Hepatocyte (in vitro differentiated cells): ENCODE measurements at places on chromosomes 5 and 9.

DNA sequence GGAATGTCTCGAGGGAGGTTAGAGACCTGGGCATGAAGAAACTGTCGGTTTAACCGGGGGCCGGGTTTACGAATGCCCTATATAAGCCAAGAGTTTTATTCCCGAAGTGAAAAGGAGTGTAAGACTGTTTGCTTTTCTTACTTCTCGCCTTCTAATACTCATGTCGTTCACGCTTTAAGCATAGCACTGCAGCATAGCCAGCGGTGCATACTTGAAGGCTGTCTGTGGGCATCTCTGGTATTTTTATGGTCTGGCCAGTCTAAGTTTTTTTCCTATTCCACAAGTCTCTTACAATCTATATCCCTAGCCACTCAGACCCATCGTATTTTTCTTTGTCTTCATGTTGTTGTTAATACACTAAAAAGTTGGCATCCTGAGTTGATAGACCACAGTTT, 1.2 kb downstream of the UHRF2 start:
- DNase-seq, result peak; percentile 39

DNA sequence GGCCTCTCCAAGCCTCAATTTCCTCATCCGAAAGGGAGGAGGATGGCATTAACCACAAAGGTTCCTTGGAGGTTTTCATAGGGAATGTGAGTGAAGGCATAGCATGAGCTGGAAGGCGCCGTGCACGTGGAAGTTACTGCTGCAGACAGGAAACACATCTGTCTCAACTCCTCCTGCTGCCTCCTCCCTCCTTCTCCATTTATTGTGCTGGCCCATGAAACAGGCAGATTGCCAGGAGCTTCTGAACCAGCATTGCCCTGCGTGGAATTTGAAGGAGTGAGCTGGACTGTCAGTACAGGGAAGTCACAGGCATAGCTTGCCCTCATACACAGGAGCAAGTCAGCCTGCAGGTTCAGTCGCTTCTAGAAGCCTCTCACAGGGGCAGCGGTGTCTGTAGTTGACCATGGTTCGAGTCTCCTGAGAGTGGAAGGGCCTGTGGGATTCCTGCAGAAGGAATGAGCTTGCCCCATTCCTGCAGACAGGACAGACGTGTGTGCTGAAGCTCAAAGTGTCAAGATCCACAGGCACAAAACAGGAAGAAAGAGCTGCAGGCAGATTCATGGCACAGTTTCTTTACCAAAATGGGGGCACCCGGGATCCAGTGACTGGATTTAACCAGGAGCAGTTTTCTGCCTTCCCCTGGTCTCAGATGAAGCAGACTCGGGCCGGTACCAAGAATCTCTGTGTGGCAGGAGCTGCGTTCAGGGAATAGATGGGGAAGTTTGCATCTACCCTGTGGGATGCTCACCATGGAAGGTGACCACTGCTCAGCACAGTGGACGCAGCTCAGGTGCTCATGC, 48.7 kb upstream of the CTSL start:
- peak; percentile 5 for DNase-seq

- DNase-seq, result no peak
Measured at GRCh38 chr9:134526584-134527477, 114.8 kb upstream of the COL5A1 start.

GRCh38 chr5:25713259-25713658, 1068.5 kb upstream of the CDH10 start:
- peak; percentile 33 for DNase-seq

DNA sequence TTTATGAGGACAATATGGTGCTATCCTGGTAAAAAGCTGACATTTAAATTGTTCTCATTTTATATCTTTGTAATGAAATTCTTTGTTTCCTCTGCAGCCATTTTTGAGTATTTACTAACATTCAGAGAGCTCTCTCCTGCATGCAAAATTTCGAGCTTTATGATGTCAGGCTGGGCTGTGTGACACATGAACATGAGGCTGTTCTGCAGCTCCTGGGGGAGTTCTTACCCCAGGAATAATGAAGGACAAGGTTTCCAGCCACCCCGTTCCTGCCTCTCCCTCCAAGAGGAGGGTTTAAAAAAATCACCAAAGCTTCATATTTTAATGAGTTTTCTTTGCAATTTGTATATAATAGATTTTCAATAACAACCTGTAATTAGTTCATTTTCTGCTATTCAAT, 252.4 kb downstream of the HSPA4 start:
- DNase-seq, result no peak

GRCh38 chr5:90131383-90132133, 278.0 kb downstream of the CETN3 start:
- no peak for DNase-seq

DNA sequence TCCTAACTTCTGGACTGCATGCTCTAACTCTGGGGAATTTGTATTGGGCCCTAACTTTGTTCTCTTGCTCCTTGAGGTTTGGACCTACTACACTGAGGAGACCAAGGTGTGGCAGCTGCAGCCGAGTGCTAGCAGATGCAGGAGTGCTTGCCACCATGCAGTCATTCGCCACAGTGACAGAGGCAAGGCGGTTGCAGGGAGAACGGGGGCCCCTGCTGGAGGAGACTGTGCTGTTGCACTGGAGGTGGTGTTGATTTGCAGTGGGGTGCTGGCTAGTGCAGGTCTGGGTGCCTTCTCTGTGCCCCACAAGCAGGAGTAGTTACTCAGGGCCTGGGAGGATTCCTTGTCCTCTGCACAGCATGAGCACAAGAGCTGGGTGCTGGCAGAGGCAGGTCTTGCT, 22.4 kb upstream of the DIRAS2 start:
- DNase-seq, result no peak

DNA sequence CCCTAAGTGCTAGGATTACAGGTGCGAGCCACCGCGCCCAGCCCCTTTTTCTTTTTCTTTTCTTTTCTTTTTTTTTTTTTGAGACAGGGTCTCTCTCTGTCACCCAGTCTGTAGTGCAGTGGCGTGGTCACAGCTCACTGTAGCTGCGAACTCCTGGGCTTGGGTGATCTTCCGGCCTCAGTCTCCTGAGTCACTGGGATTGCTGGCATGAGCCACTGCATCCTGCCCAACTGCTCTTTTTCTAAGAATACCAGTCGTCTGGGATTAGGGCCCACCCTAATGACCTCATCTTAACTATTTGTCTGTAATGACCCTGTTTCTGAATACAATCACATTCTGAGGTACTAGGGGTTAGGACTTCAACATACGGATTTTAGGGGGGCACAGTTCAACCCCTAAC, 34.1 kb upstream of the NANS start:
- no peak for DNase-seq

- DNase-seq, result no peak
Measured at GRCh38 chr9:116792271-116792670, 105.2 kb downstream of the TRIM32 start.

GRCh38 chr5:78133423-78133822, 161.1 kb downstream of the AP3B1 start:
- no peak for DNase-seq

DNA sequence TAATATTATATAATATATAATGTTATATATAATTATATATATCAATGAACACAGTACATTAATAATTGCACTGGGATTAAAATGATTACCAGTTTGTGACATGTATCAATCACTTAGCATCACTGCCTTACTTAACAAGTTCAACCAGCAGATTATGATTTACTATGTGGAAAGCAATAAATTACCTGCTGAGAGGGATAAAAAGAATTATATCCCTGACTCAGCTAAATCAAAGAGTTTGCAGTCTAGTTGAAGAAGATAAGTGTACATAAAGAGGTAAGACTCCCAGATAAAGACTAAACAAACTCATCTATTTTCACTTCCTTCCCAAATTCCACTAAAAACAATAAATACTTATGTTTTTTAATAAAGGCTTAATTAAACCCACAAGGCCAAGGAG, 11.2 kb downstream of the PLAA start:
- DNase-seq, result no peak

- DNase-seq, result no peak
Measured at GRCh38 chr5:159642379-159642778, 273.9 kb upstream of the ADRA1B start.

GRCh38 chr9:133854765-133855164, 116.6 kb upstream of the SARDH start:
- DNase-seq, result no peak

DNA sequence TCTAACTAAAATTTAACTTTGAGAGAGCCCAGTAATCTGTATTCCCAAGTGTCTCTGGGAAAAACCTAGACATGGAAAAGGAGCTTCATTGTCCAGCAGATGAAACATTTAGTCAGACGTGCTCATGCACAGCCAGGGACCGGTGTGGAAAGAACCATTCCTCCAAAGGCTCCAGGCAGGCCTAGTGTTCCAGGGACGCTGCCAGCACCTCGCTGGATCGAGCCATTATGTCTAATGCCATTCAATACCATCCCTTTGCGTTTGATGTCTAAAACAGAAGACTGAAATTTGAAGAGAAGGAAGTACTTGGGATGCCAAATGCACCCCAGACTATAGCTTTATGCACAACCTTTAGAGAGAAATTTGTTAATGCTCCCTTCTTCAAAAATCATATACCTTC, 1.4 kb upstream of the CHSY3 start:
- DNase-seq, result no peak

DNA sequence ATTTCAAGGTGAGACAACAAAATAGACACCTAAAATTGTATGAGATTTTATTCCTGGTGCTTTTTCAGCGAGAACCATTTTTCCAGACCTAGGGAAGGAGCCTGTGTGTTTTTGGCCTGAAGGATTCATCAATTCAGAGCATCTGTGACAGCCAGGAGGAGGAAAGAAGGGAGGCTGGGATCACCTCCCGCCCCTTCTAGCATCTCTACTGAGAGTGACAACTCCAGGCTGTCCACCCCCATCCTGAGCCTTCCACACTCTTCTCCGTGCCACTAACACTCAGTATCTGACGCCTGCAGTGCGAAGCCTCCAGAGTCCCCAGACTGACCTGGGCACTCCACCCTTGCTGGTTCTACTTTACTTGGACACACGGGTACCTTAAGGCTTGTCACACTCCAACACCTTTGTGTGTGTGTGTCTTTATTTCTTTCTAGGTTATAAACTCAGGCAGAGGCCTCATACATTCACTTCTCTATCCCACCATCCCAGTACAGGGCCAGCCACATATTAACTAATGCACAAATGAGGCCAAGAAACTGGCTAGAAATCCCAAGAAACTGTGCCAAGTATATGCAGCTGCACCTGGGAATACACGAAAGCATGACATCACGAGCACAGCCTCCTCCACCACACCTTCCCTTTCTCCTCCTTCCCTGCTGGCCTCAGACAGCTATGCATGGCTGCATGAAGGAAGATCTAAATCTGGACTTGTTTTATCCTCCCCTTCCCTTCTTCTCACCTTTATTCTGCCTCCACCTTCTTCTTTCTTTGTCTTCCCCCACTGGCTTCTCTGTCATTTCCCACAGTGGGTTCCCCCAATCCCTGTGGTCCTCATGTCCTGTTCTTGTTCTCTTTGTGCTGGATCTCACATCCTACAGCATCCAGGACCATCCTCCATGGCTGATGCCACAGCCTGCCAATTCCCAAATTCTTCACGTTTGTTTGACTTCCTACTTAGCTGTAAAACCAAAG, 16.0 kb downstream of the S1PR3 start:
- peak; percentile 1 for DNase-seq

DNA sequence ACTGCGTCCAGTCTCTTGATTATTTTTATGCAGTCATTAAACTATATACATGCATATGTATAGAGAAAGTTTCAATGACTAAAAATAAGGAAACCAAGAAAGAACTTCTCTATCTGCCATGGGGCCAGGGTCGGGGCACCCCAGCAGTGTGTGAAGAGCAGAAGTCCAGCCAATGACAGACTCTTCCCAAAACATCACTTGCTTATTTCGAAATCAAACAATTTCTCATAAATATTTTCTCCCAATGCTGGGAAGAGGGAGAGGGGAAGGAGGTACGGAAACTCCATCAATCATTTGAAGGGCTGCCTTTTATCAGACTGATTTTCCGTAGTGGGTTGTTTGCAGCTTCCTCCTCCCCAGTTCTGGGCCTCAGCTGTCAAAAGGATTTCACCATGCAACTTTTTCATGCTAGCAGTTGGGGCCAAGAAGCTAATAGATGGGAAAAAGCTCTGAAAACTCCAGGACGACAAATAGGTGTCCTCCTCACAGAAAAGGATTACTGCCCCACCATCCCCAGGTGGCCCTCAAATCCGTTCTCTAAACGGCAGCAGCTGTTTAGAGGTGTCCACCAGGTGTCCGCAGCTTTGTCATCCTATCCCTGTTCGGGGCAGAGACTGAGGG, 617 bp upstream of the FPGS start:
- DNase-seq, result no peak

- DNase-seq, result no peak
Measured at GRCh38 chr5:33308586-33308985, 132.2 kb upstream of the TARS1 start.

DNA sequence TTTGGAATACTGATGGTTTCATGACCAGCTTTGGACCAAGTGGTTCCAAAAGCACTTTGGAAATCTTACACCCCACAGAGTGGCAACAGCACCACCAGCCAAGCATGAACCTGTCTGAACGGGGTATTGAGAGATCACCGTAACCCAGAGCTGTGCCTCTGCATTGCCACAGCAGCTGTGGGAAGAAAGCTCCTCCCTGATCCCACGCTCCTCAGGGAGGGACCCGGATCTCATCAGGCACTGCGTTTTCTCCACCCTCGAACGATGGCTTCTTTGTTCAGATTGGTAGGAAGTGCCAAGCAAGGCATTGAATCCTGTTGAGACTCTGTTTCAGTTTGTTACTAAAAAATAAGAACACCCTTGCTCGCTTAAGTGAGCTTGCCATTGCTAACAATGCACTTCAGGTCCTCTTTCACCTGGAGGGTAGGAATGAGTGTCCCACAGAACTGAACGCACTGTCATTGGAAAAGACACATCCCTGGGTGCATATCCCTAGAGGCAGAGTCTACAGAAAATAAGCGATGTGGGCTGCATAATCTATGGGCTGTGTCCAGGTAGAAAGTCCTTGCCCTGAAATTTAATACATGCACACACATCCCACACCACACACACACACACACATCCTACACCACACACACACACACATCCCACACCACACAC, 118.0 kb upstream of the ICE1 start:
- DNase-seq, result no peak

DNA sequence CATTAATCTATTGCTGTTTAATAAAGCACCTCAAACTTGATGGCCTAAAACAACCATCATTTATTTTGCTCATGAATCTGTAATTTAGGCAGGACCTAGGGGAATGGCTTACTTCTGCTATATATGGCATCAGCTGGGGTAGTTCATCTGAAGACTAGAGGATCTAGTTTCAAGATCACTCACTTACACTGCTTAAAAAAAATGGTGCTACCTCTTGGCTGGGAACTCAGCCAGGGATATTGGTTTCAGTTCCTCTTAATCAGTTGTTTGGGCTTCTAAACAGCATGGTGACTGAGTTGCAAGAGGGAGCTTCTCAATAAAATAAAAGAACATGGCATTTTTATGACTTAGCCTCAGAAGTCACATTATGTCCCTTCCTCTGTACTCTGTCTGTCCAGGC, 142.0 kb downstream of the FAM114A2 start:
- no peak for DNase-seq

DNA sequence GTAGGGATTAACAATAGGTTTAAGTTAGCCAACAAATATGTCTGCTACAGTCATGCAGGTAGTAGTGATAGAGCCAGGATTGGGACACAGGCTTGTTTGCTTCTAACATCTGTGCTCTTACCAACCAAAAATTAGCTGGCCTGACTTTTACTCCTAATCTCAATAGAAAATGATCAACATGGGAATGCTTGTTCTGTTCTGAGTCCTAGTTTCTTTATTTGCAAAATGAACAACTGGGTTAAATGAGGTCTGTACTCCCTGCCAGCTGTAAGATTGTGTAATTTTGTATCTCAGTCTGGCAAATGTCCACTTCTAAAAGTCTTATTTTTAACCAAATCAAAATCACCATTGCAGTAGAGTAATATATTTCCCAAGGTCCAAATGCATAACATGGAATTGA, 216.8 kb downstream of the NMUR2 start:
- DNase-seq, result no peak

GRCh38 chr5:158569534-158569933, 530.2 kb downstream of the EBF1 start:
- DNase-seq, result no peak
